Stimulated activated CD8-positive, alpha-beta memory T cell treated with anti-CD3 and anti-CD28 coated beads, Interleukin-15, amount 100 ng/mL, for 48 hours (primary cell): ENCODE measurements at places on chromosomes 16 and 17.

DNA sequence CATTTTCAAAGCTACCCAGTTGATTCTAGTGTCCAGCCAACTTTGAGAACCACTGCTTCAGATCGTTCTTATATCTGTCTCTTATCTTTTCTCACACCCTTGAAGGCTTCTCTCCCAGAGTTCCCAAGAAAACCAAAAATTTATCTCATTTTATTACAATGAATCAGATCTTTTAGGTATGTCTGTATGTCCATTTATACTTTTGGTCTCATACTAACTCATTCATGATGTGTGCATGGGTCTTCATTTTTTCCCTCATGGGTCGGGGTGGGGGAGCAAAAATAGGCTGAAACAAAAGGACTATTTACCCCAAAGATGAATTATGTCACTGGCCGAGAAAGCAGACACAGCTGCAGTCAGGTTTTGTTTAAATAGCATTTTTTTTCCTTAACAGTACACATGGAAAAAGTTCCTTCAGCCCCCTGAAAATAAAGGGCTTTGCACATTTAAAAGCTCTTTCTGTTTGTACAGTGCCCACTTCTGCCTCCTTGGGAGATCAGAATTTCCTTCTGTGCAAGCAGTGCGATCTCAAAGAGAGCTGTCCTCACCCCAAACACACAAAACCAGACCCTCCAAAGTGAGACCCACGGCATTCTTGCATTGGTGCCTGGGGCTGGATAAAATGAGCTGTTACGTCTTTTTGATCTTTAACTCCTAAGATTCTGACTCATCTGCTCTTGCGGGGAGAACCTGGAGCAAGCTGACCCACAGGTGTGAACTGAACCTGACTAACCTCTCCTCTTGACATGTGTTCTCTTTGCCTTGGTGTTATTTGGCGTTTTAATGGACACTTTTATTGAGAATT is 251.2 kb upstream of the ELAC2 start:
- DNase-seq, result no peak

DNA sequence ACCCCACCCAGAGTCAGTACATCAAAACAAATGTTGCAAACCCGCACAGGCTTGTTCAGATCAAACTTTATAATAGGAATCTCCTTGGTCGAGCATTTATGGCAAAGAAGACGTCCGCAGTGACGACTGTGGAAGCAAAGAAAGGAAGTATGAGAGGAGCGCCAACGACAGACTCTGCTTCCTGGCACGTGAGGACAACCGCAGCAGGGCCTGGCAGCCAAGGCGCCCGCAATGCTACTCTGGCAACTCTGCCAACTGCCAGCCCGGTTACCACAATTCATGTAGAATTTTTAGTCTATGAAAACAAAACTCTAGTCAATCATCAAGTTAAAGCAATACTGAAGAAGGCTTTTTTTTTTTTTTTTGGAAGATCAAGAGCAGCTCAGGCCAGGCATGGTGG is 24.8 kb downstream of the CYB5D2 start:
- no peak for DNase-seq

GRCh38 chr17:49191409-49191916 is 18.9 kb downstream of the GNGT2 start:
- no peak for DNase-seq

GRCh38 chr17:63647065-63647725 is 25.0 kb downstream of the MAP3K3 start:
- no peak for DNase-seq

DNA sequence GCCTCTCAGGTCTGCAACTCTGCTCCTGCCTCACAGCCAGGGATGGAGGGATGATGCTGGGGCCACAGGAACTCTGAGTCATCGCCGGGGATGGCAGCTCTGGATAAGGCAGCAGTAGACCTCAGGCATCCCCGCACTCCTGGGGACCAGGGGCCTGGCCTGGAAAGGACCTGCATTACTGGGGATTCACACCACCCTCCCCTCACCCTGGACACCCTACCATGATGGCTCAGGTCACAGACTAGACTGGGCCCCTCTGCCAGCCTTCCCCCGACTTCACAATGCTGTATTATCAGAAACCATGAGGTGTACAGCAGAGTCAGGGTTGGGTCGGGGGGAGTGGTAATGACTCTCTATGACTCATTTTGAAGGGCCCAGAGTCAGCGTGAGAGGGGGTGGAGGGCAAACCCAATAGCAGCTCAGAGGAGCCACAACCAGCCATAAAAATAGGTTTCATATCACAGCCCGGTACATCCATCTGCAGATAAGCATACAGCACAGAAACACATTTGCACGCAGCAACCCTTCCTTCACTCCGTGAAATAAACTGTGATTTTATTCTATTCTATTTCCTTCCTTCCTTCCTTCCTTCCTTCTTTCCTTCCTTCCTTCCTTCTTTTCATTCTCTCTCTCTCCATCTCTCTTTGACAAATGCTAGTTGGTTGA is 28.8 kb downstream of the DYNLRB2 start:
- DNase-seq, result peak; percentile 74

- no peak for DNase-seq
Observed at GRCh38 chr16:81601008-81601428, 156.4 kb downstream of the CMIP start.
